ENCODE measurements at places on chromosomes 1 and 21. TPM values are rescaled to one million over a fixed set of nuclear protein-coding genes. Genes with fewer than 3 reads are reported as not detected.

MYBPHL gene
- 7.1 TPM for total RNA-seq

LIPI gene
- not detected for total RNA-seq

TNFRSF14 gene
- total RNA-seq: 28.6 TPM

ZMPSTE24 gene
- 23.9 TPM for total RNA-seq

STK40 gene
- total RNA-seq: 22.5 TPM

COG2 gene
- total RNA-seq: 34.5 TPM

ZNF326 gene
- 23.6 TPM for total RNA-seq
